ENCODE measurements at places on chromosomes 6 and 20.

DNA sequence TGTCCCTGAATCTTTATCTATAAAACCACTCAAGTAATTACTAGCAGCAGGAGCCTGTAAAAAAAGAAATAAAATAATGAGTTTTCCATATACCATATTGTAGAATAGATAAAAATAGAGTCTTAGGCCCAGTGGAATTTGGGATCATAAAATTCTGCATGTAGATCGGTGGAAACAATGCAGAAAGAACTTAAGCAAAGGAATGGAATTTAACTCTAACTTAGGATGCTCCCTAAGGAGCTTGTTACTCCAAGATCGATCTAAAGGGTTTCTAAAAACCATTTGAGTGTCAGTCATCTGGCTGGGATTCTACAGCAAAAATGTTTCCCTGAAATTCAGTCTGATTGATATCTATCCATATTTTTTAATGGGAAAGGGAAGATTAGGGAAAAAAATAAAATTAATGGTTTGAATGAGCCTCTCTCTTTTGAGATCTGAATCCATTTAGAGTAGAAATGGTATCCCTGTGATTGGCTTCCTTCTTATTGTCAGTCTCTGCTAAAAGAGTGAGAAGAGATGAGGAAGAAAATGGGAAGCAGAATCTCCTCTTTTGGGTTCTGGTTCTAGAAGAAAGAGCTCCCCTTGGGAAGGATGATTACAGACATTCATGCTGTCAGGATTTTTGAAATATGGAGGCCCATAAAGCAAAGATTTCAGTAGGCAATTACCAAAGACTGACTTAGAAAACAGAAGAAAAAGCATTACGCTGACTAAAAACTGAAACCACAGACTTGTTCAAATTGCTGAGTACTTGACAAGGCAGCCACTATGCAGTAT lies 564.3 kb upstream of the MARCKS start:
- DNase-seq = no peak

DNA sequence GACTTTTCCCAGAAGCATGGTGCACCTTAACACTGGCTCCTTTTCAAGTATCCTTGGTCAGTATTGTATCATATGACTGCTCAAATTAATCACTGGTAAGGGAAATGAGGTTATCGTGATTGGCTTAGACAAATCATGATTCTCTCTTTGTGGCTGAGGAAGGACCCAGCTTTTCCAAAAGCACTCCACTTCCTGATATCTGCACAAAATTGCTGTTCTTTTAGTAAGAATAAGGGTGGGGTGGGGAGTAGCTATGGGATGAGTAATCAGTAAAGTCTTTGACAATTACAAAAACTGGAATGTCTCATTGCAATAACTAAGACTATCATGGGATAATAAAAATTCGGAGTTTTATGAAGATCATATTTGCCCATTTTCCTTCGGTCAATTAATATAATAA lies 9.0 kb upstream of the RIPPLY2 start:
- no peak for DNase-seq

GRCh38 chr6:55782275-55782674 lies 93.1 kb downstream of the BMP5 start:
- no peak for DNase-seq

DNA sequence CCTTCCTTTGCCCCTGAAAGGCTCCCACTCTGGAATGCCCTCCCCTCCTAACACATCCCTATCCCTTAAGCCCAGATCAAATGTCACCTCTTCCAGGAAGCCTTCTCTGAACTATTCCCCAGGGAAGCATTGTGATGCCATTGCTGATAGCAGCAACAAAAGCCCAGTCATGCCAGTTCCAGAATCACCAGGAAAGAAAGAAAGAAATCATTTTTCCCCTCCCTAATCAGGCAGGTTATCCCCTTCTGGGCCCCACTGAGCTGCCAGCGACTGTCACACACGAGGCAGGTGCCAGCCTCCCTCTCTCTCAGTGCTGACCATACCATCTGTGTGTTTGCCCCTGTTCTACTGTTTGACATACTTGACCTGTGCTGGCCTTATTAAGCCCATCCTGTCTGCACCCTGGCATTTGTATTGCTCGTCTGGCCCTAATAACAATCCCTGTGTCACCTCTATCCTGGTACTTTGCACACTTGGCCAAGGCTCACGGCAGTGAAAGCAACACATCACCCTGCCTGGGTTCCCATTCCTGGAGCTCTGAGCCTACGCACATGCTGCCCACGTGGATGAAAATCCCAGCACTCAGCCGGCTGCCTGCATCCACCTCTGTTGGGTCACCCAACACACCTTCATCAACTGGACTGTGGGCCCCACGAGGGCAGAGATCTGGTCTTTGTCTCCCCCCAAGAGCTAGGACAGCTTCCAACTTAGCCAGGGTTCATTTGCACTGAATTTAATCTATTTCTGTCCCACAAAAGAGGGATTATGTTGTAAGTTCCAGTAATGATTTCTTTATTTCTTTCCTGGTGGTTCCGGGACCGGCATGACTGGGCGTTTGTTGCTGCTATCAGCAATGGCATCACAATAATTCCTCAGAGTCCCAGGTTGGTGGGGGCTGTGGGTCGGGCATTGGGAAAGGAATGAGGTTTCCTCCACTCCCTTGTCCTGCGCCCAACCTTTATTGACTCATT lies 5.3 kb upstream of the BPIFB1 start:
- no peak for DNase-seq

GRCh38 chr6:125477156-125477555 lies 175.4 kb upstream of the HDDC2 start:
- DNase-seq = no peak

DNA sequence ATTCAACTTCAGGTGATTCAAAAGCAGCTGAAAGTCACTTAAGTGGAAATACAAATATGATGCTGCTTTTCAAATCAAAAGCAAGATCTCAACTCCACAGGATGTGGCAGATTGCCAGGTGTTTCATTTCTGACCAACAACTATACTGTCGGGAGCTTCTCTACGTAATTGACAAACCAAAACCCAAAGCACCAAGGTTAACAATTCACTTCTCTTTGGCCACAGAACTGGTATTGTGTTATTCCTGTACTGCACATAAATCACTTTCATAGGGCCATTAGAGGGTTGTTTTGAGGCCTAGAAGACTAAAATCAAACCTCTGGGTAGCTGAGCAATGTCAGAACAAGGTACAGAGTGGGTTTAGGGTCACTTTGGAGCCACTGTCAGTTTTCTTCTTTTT lies 169.7 kb downstream of the HAO1 start:
- DNase-seq = no peak

DNA sequence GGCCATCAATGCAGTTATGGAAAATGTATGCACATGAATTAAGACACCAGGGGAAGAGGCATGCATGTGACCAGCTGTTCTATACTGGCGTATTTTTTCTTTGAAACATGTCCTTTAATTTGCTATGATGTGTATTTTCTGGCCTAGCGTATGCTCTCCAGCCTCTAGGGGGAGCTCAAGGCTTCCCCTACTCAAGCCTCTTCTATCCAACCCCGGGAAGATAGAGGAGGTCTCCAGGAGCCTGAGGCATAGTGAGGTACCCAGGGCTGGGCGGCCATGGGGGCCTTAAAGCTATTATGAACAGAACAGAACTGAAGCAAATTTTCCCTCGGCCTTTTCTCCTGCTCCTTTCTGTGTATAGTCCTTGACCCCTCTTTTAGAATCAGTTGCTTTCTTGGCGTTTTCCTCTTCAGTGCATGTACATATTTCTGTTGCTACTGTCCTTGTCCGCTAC lies 528.9 kb downstream of the MAFB start:
- DNase-seq = peak; percentile 63

DNA sequence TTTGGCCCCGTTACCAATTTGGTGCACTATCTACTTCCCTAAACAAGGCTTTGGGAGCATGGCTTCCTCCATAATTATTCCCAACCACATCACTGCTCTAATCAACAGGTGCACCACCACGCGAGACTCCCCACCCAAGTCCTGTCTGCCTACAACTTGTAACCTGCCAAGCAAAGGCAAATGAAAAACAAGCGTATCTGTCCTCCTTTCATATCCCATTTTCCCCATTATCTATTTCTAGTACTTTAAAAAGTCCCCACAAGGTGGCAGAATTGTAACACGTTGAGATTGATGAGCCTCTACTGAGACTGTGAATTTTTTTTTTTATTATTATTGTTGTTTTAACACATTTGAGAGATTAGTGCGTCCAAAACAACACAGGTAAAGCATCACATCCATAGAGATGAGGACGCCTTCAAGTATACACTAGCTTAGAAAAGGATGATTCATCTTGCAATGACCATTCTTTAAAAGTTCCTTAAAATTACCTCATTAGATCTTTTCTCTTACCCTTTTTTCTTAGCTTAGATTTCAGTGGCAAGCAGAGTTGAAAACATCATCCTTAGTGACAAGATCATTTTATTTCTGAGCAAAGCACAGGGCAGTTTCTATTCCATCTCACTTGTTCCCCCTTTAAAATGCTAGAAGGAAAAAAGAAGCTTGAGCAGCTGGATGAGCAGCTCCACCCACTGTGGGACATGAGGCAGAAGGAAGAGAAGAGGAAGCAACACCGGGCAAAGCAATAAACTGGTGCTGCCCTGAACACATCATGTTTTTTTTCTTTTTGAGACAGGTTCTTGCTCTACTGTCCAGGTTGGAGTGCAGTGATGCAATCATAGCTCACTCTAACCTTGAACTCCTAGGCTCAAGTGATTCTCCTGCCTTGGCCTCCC lies 210.8 kb downstream of the ARHGAP18 start:
- DNase-seq = peak; percentile 77

DNA sequence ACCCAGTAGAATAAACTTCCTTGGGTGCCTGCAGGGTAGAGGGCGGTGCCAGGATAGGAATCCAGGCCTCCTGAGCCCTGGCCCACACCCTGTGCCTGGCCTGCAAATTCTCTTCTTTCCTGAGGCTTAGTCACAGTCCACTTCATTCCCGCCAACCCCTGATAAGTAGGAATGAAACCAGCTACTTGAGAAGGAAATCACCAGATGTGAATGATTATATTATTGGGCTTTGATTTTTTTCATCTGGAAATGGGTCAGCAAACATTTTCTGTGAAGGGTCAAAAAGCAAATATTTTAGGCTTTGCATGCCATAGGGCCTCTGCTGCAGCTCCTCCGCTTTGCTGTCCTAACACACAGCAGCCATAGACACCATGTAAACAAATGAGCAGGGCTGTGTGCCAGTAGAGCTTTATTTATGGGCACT lies 50.2 kb downstream of the STK35 start:
- DNase-seq = no peak

DNA sequence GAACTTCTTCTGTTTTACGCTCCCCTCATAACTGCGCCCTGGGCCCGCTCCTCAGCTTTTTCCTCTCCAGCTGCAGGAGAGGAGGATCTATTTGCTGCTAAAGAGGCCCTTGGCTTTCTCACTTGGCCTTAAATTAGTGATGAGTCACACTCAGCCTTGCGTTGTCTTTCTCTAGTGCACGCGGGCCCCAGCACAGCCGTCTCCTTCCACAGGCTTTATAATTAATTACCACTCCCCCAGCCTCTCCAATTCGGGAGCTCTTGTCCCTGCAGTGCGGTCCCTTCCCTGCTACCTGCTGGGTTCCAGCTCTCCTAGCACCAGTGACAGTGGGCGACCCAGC lies 25.2 kb downstream of the PACSIN1 start:
- DNase-seq = no peak

- DNase-seq = no peak
Measured at GRCh38 chr20:34581341-34582184, 23.0 kb downstream of the MAP1LC3A start.

- peak; percentile 38 for DNase-seq
Measured at GRCh38 chr6:20213271-20213798, 1.1 kb upstream of the MBOAT1 start.

DNA sequence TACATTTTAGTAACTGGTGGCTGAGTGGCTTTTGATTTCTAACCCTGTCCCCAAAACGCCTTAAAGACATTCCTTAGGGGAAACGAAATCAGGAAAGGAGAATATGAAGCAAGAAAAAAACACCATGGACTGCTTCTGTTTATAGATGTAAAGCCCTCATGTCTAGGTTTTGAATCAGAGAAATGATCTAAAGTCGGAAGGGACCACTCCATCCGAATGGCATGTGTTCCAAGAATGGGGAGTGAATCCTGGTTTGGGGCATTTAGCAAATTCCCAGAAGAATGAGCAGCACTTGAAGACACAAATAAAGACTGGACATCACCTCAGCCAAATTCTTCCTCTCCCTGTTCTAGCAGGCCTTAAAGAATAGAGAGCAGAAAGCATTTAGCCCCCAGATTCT lies 65.6 kb downstream of the CAP2 start:
- no peak for DNase-seq

DNA sequence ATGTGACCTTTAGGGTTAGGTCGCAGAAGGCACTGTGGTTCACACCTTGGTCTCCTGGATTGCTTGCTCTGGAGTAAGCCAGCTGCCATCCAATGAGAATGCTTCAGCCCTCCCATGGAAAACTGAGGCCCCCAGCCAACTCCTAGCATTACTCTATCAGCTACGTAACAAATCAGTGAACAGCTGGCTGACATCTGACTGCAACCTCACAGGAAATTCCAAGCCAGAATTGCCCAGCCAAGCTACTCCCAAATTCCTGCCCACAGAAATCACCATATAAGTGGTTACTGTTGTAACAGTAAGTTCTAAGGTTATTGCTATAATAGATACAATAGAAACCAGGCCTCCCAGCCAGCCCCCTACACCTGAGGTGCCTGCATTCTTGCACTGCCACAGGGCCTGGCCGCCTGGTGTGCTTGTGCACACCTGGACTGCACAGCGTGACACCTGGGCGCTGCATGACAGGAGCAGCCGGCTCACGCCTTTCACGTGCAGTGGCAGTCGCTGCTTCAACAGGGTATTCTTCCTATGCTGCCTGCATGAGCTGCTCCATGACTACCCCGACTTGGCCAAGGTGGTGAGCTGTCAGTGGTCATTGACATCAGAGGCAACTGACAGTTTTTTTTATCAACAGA lies 429.7 kb upstream of the RUNX2 start:
- DNase-seq = no peak

DNA sequence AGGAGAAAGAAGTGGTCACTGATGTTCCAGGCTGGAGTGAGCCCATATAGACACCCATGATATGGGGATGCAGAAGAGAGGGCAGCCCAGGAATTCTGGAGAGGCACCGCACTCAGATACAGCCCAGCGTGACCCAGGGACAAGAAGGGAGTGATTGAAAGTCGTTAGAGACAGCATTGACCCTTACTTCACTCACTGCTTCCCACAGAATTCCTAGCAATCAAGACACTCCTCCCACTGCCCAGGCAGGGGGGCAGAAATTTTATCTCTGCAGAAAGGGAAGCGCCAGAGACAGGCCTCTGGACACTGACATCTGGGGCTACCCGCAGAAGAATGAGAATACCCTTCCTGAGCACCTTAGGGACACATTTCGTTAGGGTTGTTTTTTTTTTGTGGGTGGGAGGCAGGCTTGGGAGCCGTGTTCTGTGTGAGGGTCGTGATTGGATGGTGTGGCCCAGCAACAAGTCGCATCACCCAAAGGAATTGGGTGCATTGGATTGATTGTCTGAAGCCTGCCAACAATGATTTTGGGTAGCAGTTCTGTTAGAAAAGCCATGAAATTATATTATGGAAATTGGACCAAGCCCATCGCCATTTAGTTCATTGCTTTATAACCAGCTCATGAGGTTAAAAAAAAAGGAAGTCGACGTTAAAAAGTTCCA lies 45.9 kb upstream of the MAP3K4 start:
- no peak for DNase-seq

DNA sequence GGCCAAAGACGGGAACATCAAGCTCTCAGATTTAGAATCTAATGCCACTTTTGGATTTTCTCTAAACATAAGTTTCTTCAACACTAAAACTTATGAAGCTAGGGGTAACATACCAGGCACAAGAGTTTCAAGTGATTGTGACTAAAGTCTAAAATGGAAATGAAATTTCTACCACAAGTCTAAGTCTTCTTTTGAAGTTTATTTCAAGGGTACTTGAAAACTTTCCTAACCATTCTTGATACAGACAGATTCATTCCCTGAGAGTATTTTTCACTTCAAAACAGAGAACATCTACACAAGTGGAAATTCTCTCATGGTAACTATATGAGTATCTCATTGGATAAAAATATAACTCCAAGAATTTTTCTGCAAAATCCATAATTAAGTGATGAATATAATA lies 56.2 kb downstream of the BTBD9 start:
- no peak for DNase-seq
